ENCODE measurements at places on chromosomes 5 and 9.

GRCh38 chr9:20490246-20490834, 132.0 kb downstream of the MLLT3 start:
- DNase-seq = no peak

- peak; percentile 26 for DNase-seq
Measured at GRCh38 chr5:177553671-177554429, 513 bp downstream of the FAM193B start.

DNA sequence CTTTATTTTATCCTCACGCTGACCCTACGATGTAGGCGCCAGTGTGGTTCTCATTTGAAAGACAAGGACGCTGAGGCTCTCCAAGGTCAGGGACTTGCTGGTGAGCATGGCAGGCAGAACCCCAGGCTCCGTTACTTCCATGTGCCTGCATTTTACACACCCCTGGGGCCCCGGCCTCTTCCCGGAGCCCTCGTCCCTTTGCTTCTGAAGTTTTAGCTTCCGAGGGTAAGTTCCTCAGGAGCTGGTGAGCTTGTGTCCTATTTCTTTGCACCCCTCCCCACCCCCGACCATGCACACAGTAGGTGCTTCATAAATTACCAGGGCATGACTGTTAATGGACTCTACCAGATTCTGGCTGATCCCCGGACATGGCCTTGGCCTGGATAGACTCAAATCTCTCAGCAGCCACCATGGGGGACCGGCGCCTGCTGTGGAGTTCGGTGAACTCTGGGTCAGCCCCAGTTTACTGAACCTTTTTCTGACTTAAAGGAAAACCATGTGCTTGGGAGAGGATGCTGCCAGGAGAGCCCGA, 59.3 kb upstream of the RNU6ATAC start:
- DNase-seq = no peak

DNA sequence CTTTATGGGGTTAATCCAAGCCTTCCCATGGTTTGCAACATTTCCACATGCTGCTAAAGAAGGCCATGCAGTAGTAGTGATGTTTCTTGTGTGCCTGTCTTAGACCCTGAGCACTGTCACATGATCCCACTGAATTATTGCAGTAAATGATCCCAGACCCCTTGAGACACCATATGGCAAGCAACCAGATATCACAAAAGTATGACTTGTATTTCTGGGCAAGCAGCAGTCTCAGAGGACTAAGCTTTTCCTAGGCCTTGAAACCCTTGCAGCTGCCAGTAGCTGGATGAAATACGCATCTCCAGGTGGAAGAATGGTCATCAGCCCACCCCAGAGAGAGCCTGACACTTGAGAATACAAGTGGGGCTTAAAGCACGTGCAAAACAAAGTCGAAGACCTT, 41.8 kb downstream of the CDO1 start:
- no peak for DNase-seq

- no peak for DNase-seq
Measured at GRCh38 chr5:93403141-93403928, 177.7 kb downstream of the NR2F1-AS1 start.

DNA sequence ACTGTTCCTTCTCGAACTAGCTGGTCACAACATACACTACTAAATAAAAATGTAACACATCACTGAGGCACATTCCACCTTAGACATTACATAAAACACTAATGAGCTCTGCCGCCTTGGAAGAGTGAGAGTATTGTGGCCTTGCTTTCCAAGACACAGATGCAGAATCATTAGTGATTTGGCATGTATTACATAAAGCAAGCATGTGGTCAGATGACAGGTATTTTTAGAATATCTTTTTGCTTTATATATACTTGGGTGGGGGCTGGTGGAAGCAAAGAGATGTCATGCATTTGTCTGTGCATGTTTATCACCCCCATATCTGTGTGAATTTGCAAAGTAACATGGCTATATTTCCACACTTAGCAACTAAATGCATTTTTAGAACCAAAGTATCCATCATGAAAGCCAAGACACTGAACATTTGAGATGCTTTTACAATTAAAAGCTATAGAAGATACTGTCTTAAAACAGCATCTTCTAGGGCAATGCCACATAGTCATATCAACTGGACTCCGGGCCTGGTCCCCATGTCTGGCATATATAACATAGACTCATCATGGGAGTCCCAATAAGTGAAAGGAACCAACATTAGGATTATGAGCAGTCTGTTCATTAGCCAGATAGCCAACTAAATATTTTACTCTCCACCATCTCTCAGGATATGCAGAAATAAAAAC, 213.5 kb downstream of the MEF2C start:
- DNase-seq = no peak

DNA sequence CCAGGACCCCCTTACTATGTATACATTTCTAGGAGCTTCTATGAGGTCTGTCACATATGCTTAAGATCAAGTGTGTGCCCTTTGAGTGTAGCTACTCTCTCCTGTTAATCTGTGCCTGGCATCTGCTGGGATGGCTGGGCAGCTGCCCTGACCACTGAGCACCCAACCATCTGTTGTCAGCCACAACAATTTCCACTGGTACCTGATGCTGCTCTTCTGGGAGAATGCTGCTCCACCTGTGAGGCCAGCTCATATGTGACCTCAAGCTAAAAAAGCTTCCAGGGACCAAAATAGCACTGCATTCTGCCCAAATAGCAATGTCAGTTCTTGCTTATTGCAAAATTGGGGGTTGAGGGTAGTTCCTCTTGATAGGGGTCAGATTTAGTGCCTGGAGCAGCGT, 595.6 kb downstream of the RAB3C start:
- DNase-seq = no peak

- DNase-seq = no peak
Measured at GRCh38 chr9:4105183-4105582, 194.7 kb downstream of the GLIS3 start.

DNA sequence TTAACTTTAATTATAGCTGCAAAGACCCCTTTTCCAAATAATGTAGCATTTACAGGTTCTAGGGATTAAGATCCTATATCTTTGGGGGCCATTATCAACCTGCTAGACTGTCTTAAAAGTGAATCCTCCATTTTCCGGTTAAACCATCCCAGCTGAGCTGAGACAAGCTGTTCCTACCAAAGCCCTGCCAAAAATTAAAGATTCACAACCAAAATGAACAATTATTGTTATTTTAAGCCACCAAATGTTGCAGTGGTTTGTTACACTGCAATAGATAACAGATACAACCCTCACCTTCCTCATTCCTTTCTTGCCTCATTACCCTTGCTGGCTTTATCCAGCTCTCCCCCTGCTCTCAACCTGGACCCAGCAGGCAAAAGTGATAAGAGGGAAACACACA, 343.4 kb downstream of the CDK5RAP2 start:
- no peak for DNase-seq

GRCh38 chr9:5866272-5866671, 24.4 kb upstream of the MLANA start:
- DNase-seq = no peak

- DNase-seq = no peak
Measured at GRCh38 chr5:139263536-139263935, 30.0 kb upstream of the MATR3 start.

- DNase-seq = no peak
Measured at GRCh38 chr9:88819476-88819875, 171.8 kb upstream of the S1PR3 start.

- DNase-seq = peak; percentile 55
Measured at GRCh38 chr5:73298772-73299630, 126.0 kb downstream of the TMEM174 start.

- peak; percentile 40 for DNase-seq
Measured at GRCh38 chr5:169169783-169170182, 131.2 kb downstream of the SLIT3 start.

GRCh38 chr9:133474215-133474614, 4.7 kb downstream of the SLC2A6 start:
- DNase-seq = no peak

GRCh38 chr9:78544230-78544629, 247.3 kb downstream of the PSAT1 start:
- no peak for DNase-seq

DNA sequence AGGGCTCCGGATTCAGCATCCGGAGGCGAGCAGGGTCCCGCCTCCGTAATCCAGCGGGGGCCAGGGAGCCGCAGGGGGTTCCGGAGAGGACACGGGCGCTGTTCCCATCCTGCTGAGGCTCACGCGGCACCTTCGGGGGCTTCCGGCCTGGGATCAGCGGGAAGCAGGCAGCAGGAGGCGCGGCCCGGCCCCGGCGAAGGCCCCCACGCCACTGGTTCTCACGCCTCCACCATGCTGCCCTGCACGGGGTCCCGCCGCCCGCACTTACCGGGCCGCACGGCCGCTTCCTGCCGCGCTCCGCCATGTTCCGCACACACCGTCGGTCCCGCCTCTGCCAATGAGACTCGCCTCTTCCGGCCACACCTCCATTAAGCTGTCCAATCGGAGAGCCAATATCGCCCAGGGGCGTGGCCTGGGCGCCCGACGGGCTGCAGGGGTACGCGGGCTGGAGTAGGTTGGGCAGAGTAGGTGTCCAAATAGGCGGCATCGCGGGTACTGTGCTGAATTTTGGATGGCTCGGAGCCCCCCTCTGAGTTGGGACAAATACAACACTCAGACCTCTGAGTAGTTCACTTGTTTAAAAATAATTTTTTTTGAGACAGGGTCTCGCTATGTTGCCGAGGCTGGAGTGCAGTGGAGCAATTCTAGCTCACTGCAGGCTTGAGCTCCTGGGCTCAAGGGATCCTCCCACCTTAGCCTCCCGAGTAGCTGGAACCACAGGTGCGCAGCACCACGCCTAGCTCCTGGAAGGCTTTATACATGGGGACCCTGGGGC, at the start of gene SPOUT1:
TSS of gene SPOUT1 (minus strand) at position 318 of the 775 bp plus-strand sequence. CDS start at position 304, 14 bp downstream.
- peak; percentile 92 for DNase-seq

DNA sequence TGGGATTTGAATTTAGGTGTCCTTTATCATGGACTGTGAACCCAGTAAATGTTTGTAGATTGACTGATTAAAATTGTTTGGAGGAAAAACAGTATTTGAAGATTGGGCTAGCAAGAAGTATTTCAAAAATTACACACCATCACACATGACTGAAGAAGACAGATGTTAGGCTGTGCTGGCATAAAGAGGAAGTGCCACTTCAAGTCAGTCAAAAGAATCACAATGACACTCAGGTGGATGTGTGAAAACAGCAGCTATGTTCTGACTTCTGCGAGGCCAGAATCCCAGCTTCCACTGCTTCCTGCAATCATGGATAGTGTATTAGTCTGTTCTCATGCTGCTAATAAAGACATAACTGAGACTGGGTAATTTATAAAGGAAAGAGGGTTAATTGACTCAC, 393.3 kb downstream of the DMRT2 start:
- no peak for DNase-seq

DNA sequence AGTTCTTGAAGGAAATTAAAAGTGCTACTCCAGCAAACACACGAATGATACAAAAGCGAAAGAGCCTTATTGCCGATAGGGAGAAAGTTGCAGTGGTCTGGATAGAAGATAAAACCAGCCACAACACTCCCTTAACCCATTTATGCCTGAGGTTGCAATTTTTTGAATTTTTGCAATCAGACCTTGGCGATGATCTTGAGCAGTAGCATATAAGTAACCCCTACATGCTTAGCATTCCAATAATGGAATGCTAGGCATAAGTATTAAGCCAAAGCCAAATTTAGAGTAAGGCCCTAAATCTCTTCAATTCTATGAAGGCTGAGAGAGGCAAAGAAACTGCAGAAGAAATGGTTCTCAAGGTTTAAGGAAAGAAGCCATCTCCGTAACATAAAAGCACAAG, 153.5 kb downstream of the SLC28A3 start:
- DNase-seq = peak; percentile 56

DNA sequence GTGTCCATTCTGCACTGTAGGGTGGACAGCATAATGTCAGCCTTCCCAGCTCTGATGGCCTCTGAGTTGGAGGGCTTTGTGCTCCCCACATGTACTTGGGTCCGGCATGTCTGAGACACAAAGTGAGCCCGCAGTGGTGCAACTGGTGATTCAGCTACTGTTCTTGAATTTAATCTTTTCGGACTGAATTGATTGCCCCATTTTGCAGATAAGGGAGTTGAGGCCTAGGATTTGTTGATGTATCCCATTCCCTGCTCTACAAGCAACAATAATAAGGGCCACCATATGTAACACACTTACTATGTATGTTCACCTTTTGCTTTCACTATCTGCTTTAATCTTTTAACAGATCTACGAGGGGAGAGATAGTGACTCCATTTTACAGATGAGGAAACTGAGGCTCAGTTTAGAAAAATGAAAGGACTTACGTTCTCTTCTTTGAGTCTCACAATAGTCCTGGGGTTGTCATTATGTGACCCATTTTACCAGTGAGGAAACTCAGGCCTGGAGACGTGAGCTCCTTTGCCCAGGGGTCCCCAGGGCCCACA, 4.5 kb downstream of the GSN start:
- DNase-seq = no peak

- DNase-seq = peak; percentile 25
Measured at GRCh38 chr5:156815988-156816599, 34.0 kb upstream of the PPP1R2B start.

DNA sequence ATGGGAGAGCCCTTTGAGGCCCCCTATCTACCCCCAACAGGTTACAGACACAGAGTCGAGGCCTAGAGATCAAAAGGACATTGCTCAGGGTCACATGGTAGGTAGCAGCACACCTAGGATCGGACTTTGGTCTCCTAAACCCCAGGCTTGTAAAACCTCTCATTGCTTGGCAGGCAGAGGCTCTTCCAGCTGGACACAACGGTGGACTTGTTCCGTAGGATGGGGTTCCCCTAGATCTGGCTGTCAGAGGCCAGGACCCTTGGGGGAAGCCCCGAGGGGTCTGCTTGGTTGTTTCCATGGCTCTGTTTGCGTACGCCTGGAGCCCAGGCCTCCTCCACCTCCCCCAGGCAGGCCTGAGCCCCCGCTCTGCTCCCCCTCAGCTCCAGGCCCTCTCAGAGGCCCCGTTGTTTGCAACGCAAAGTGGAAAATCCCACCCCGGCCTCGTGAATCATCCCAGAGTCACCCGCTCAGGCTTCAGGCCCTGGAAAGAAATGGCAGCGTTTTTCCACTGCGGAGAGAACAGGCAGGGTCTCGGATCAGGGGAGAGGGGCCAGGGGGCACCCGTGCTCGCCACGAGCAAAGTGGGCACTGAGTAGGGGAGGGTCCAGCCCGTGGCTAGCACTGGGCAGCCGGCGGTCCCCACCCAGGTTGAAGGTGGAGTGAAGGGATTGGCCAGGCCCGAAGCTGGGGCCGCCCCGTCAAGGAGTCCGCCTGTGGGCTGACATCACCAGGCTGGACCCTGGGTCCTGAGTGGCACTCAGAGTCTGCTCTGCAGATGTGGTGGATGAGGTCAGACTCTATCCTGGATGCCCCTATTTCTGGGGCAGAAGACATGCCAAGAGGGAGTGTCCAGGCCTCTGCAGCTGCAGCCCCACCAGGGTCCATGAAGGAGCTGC, 19.8 kb downstream of the COL27A1 start:
- peak; percentile 77 for DNase-seq

DNA sequence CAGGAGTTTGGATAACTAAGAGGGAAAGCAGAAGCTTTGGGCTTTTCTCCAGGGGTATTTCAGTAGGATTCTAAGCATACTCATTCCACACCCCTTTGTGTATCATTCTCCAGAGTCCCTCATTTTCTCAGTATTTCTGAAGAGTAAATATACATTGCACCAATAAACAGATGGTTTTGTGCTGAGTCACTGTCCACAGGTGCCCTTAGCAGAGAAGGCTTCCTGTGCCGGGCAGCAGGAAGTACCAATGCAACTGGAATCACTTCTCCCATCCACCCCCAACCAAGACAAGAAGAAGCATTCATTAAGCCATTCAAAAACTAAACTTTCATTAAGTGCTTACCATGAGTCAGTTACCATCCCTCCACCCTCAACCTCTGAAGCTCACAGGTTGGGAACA, 3.6 kb upstream of the CCNJL start:
- DNase-seq = peak; percentile 50

GRCh38 chr5:136998854-136999357, 500.2 kb downstream of the SPOCK1 start:
- DNase-seq = no peak

GRCh38 chr5:7794823-7795222, 56.1 kb downstream of the CFAP90 start:
- no peak for DNase-seq

Measured in EH (cell line).